ENCODE measurements at places on chromosomes 6 and 20.
A peak's percentile ranks its signal among the peaks of the same experiment; 100 is the strongest.

- no peak for DNase-seq
These were observed 114.7 kb upstream of the PRL start for GRCh38 chr6:22411376-22412105.

GRCh38 chr20:60634491-60635172 is 617.4 kb upstream of the CDH4 start:
- DNase-seq: no peak

DNA sequence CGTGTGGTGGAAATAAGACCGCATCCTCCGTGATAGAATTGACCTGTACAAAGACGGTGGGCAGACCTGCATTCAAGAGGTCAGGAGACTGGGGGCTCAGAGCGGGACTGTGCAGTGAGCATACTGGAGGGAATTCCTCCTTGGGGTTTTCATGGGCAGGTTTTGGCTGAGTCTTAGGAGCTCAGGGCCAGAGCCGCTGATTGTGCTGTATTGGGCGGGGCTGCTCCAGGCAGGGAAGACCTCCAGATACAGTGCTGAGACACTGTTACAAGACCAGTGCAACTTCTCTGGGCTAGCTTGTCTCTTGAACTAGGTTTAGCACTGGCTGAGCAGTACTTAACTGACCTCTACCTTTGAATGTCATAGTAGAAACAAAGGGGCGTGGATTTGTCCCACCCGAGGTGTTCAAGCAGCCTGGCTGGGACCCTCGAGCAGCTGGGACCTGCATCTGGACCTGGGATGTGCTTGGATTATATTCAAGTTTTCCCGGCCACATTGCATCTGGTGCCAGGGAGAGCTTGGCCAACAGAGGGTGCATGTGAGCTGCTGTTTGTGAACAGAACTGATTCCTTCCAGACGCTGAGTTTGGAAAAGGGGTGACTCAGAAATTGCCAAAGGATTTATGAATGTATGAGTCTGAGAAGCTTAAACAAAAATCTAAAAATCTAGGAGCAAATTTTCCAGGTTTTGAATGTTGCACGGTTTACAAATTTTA is 33.4 kb upstream of the SLC22A1 start:
- DNase-seq: no peak

DNA sequence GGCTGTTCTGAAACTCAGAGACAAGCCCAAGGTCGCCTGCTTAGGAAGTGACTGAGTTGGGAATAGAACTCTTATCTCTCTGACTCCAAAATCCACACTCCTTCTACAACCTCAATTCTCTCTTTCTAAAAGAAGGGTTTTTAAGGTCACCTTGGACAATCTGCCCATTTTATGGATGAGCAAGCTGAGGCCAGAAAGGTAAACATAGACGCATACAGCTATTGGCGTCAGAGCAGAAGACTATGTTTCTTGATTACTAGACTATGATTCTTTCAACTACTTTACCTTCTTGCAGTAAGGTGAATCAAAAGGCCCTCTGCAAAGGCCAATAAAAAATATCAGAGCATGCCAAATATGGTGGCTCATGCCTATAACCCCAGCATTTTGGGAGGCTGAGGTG is 276.6 kb downstream of the CLIC5 start:
- DNase-seq: no peak

GRCh38 chr6:111939902-111940301 is 66.7 kb upstream of the FYN start:
- no peak for DNase-seq

GRCh38 chr20:53059848-53060247 is 87.7 kb downstream of the TSHZ2 start:
- no peak for DNase-seq

DNA sequence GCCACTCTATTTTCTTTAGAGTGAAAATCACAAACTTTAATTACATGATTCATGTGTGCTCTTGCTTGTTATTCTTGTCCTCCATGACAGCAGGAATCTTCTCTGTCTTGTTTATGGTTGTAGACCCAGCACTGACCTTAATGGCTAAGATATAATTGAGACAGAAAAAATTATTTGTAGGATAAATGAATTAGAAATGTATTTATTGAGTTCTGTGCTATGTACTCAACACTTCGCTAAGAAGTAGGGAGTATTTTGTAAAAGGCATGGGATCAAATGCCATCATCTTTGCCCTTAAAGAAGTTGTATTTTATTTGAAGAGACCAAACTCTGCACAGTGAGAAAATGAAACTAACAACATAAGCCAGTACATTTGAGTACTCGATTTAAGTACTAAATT is 71.2 kb downstream of the CBLN4 start:
- DNase-seq: no peak

DNA sequence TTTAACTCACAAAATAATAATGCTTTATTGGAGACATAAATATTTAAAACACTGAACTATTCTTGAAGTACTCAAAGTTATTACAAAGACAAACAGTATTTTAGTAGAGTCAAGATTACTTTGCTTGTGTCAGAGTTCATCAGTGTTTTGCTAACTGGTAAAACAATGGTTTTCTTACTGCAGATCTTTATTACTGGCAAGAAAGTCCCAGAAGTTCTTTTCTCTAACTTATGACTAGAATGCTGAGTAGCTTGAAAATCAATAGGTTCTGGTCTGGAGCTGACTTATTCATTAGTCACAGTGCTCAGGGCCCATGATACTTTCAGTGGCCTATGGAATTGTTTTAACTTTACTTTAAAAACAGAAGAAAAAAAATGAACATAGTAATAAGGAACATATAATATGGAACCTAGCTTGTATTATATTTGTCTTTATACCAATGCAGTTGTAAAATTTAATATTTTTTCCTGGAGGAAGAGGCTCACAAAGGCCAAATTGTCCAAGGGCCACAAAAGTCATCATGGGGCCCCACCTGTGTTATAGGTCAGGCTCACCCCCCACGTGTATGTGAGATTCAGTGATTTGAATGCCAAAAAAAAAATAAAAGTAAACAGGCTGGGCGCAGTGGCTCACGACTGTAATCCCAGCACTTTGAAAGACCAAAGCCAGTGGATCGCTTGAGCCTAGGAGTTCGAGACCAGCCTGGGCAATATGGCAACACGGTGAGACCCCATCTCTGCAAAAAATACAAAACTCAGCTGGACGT is 53.3 kb downstream of the PLEKHG1 start:
- no peak for DNase-seq

DNA sequence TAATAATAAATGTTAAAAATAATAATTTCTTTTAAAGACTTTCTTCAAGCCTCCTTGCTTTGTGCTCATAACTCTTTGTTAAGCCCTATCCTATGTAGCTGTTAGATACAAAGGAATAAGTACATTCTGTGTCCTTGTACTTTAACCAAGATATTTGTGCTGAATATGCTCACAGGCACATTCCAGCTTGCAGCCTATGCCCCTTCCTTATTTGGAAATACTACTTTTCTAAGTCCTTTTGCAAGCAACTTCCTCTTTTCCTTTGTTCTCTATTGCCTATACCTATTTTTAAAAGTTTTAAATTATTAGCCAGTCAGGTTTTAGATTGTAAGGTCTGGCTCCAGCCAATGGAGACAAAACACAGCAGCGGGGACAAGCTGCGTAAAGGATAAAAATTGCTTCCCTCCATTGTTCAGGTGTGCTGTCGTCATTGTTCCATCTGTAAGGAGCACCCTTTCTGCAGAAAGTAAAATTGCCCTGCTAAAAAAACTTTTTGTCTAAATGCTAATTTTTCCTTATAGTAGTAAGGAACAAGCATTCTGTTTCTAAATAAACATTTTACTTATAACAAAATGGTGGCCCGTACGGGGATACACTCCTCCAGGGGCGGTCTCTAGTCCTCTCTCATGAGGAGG is 80.2 kb downstream of the SYTL3 start:
- DNase-seq: no peak

DNA sequence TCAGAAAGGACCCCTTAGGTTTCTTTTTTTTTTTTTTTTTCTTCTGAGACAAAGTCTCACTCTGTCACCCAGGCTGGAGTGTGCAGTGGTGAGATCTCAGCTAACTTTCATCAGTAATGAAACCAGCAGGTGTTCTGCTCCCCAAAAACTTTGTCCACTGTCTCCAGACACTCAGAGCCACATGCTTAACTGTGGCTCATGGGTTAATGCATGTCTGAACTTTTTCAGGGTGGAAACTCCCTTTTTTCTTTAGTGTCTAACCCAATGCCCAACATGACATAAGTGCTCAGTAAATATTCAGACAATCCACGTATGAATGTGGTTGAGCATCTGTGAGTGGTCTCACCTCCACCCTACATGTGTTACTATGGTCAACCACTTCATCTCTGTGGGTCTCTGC is 45.4 kb downstream of the MYB start:
- DNase-seq: no peak

GRCh38 chr20:17635332-17636244 is 46.5 kb downstream of the RRBP1 start:
- DNase-seq: no peak

GRCh38 chr6:46367354-46368168 is 123.7 kb downstream of the RCAN2 start:
- no peak for DNase-seq

- no peak for DNase-seq
These were observed 16.7 kb upstream of the PRDM1 start for GRCh38 chr6:106069478-106069877.

DNA sequence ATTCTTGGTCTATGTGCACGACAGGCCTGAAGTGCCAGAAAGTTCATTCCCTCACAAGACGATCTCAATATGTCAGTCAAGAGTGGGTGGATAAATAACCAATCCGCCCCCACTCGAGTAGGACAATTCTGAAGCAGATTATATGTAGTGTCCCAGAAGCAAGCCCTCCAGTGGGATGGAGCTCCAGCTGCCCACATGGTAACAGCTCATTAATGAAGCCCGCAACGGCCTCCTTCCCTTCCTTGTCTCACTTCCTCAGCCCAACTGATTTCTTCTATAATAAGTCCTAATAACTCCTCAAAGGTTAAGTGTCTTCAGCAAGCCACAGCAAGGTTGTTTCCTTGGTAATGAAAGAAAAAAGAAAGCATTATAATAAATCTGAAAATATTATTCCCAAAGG is 82.1 kb upstream of the F13A1 start:
- DNase-seq: no peak

DNA sequence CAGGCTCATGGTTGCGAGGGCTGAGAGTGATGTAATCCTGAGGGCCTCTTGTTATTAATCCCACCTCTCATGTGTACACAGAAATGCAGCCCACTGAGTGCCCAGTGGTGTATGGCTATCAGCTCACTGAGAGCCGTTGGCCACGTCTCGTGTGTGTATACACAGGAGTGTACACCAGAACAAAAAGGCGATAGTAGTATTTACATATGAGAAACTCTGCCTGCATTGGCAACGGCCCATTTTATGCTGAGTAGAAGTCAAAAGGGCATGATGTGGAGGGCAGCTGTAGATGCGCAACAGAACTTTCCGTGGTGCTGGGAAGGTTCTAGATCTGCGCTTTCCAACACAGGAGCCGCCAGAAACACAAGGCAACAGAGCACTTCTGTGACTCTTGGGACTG is 28.9 kb upstream of the CDH4 start:
- no peak for DNase-seq

GRCh38 chr6:41163419-41163717 is 452 bp upstream of the TREM2 start:
- no peak for DNase-seq

- no peak for DNase-seq
These were observed 144.7 kb downstream of the MYO6 start for GRCh38 chr6:75893776-75894152.

GRCh38 chr20:58710481-58711265 is 18.1 kb downstream of the NPEPL1 start:
- no peak for DNase-seq

- DNase-seq: no peak
These were observed 140.1 kb downstream of the CEBPB start for GRCh38 chr20:50330504-50331313.

DNA sequence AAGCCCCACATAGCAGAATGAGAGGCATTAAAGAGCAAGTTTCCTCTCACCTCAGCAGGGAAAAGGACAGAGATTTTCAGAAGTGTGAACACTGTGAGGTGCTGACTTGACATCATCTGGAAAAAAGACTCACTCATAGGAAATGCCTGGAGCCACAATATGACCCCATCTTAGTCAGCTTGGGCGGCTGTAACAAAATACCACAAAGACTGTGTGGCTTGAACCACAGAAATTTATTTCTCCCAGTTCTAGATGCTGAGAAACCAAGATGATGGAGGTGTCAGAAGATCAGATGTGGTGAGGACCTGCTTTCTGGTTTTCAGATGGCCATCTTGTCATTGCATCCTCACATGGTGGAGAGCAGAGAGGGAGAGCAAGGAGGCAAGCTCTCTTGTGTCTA is 253.1 kb downstream of the ADGB start:
- DNase-seq: peak; percentile 32

DNA sequence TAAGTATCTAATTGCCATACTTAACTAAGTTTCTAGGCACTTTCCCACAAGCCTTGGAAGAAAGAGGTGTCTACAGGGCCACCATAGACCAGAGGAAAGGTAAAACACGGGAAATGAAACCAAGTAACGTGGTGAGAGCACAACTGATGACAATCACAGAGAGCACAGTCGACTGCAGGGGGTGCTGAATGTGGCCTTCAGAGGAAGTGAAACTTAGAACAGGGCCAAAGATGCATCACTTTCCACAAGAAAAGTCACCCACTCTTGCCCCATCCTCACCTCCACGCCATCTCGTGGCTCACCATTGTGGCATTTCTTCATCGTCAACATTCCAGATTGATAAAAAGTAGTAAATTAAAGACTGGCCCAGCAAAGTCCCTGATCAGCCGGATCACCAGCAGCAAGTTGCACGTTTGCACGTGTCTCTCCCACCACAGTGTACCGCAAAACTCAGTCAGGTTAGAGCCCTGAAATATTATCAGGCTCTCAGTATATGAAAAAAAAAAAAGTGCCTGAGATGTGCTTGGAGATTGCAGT is 31.4 kb downstream of the HIVEP2 start:
- peak; percentile 76 for DNase-seq

DNA sequence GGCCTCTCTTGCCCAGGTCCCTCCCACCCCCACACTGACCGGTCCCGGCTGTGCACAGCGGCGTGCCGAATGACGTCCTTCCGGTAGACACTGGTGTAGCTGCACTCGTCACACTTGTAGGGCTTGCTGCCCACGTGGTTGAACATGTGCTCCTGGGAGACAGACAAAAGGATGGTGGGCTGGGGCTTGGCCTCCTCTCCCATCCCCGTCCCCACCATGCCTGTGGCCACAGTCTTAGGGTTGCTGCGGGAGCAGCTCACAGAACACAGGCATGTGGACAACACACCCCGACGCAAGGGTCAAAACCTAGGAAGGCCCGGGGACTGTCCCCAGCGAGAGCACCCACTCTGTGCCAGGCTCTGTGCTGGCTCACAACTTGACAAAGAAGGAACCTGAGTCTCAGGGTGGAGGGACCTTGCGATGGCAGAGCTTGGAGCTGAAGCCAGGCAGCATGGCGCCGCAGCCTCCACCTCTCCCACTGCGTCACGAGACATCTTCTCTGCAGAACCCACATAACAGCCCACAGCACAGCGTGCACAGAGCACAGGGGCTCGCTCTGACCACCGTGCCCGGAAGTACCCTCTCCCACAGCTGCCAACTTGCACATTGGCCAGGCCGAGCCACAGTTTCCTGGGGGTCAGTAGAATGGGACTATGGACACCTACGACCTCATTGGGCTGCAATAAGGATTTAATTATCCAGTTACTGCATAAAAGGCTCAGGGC is 9.8 kb downstream of the ZNF335 start:
- no peak for DNase-seq

- no peak for DNase-seq
These were observed 206.5 kb downstream of the JARID2 start for GRCh38 chr6:15452182-15452941.

All from activated CD4-positive, alpha-beta T cell treated with anti-CD3 and anti-CD28 coated beads, Interleukin-2, amount 50 U/mL, for 48 hours (primary cell).